Foreskin keratinocyte (primary cell): ENCODE measurements at places on chromosomes 11 and 22. TPM values are rescaled to one million over a fixed set of nuclear protein-coding genes. Genes with fewer than 3 reads are reported as not detected.

Gene TSGA10IP
- total RNA-seq: not detected in 2 replicates

Gene CALCA
- not detected in 2 replicates for total RNA-seq

Gene LRRC56
- total RNA-seq: 0.28 and 0.48 TPM in 2 replicates

Gene APOC3
- not detected in 2 replicates for total RNA-seq

Gene APOBEC3G
- total RNA-seq: 2.5 and 3.6 TPM in 2 replicates

Gene SMC1B
- total RNA-seq: 0.03 and 0.04 TPM in 2 replicates

Gene OR5AL1
- not detected in 2 replicates for total RNA-seq

Gene P2RY2
- 5.1 and 6.3 TPM in 2 replicates for total RNA-seq
